ENCODE measurements at places on chromosomes 16 and 17.

GRCh38 chr16:73365016-73365551, 317.2 kb upstream of the ZFHX3 start:
- DNase-seq: no peak

GRCh38 chr17:40350689-40351358, 13.7 kb downstream of the GJD3 start:
- no peak for DNase-seq

- no peak for DNase-seq
Measured at GRCh38 chr16:30786115-30786935, 680 bp downstream of the ZNF629 start.

GRCh38 chr17:37118366-37119137, 169.8 kb downstream of the AATF start:
- DNase-seq: no peak

GRCh38 chr16:29023279-29024277, 38.7 kb downstream of the LAT start:
- no peak for DNase-seq

GRCh38 chr16:3054965-3055733, 8.8 kb downstream of the MMP25 start:
- no peak for DNase-seq

GRCh38 chr17:49646391-49647255, 31.3 kb downstream of the SPOP start:
- no peak for DNase-seq

- no peak for DNase-seq
Measured at GRCh38 chr17:45001310-45001709, 33.2 kb upstream of the C1QL1 start.

DNA sequence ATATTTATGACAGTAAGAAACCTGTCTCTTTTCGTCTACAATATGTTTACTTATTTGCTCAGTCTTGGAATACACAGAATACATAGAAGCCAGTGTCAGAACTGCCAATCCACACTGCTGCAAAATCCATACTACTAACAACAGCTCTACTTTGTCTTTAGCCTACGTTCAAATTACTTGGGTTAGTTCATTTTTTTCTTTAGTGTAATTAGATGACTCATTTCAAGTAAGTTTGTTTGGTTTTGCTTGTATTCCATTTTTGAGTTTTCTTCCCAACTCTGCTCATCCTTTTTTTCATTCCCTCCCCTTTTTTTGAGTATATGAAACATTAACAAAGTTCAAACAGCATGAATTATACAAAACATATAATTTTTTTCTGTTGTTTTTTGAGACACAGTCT, 16.9 kb downstream of the CMC2 start:
- DNase-seq: no peak

- no peak for DNase-seq
Measured at GRCh38 chr17:81379523-81379942, 15.7 kb upstream of the BAHCC1 start.

DNA sequence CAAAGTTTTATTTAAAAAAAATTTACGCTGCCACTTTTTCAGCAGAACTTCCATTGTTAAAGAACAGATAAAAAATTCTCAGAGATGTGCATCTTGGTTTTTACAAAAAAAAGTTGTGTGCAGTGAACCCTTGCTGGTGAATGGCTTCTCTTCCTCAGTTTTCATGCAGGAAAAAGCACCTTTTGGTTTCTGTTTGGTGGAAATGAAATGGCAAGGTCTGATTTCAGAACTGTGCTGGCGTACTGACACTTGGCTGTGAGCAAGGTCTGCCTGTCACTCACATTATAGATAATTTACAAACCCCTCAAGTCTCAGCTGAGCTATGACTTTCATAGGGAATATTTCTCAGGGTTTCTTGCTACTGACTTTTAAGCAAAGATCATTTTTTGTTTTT, 5.7 kb upstream of the SALL1 start:
- DNase-seq: no peak

DNA sequence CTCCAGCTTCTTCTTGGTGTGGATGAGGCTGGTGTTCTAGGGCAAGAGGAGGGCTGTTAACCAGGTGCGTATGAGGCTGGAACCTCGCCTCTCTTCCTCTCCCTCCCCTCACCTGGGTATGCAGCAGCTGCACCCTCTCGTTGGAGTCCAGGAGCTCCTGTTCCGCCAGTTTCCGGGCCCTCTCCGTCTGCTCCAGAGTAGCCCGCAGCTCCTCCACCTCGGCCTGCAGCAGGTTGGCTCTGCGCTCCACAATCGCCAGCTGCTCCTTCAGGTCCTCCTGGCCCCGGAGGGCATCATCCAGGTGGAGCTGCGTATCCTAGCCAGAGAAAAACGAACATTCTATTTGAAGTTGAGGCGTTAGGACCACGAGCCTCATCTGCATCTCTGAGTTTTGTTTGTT, 25.4 kb downstream of the MYH3 start:
- no peak for DNase-seq

DNA sequence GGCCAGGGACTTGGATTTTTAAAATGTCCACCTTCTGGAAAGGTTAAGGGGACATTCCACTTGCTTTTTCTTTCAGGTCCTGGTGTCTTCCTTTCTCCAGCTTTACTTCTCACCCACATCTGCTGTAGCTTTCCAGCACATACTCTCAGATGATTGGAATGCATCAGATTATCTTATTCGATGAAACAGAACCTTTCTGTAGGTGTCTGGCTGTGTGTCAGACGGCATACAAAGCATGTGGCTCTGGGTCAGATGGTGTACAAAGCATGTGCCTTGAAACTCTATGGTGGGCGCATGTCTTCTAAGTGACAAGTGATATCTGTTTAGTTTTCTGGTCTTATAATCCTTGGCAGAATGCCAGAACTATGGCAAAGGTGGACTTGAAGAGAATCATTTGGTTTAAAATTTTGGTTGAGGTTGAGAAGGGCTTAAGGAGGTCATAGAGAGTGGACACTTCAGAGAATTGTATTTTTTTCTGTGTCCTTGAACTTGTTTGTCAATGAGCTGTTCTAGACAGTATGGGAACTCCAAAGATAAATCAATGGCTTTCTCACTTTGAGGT, 125.3 kb downstream of the FTO start:
- DNase-seq: no peak

GRCh38 chr17:32482568-32483320, 4.0 kb upstream of the CDK5R1 start:
- DNase-seq: no peak

DNA sequence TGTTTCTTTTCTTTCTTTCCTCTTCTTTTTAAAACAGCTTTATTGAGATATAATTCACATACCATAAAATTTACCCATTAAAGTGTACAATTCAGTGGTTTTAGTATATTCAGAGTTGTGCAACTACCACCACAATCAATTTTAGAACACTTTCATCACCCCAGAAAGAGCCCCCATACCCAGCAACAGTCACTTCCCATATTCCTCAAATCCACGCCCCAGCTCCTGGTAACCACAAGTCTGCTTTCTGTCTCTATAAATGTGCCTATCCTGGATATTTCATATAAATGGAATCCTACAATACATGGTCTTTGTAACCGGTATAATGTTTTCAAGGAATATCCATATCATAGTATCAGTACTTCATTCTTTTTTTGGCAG, 19.4 kb downstream of the RARA start:
- DNase-seq: no peak

DNA sequence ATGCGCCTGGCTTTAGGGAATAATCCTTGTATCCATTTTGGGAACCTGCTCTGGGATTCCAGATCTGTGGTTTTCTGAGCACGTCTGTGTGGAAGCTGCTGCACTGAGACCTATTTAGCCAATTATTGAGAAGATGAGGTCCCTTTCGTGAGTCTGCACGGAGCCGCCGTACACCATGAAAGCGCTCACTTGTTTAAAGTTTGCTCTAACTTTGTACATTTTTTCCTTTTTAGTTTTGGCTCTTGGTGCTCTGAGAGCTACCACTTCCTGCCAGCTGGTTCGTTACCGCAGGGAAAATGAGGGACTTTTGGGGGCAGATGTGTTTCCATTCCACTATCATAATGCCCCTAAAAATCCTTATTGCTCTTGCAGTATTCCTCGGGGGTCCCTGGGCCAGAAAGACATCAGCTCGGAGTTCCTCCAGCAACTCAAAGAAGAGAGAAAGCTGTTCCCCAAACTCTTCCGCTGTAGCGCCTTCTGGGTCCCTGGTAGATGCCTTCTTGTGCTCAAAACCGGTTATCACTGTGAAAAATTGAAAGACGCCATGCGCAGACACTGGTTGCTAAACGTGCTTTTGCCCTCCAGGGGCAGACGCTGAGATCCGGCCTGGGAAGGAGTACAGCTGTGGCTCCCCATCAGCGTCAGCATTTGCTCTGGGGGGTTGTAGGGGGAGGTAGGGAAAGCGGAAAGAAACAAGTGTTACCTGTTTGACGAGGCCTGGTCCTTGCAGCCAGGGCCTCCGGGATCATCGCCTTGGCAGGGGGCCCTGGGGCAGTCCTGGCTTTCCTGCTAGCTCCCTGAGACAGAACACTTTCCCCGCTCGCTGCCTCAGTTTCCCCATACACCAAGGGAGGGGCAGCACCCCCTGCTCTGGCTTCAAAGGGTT, 238.1 kb downstream of the MRTFB start:
- no peak for DNase-seq

DNA sequence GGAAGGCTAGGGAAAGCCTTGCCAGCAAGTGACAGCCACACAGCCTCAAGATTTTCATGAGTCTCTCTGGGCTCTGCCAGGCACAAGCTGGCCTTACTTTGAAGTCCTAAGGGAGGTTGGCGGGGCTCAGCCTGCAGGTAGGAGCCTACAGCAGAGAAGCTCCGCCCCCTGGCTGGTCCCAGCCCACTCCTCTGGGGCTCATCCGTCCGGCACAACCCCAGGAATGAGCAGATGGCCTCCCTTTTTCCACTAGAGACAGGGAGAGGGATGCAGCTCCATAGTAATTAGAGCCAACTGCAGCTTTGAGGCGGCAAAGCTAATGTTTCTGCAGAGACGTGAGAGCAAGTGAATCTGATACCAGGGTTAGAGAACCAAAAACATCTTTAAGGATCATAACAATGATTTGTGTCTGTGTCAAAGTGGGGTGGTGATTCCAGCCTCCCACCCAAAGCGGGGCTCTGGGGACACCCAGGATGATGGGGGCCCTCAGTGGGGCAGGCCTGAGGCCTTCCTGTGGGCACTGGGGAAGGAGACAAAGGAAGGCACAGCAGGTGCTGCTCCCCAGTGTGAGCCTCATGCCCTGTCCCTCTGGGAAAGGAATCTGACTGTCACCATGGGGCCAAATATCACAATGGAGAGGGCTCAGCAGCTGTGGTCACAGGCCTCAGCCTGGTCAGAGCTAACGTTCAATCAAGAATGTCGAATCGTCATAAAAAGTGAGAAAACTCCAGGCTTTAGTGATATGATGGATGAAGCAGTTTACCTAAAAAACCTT, 61.5 kb downstream of the RBFOX3 start:
- no peak for DNase-seq

DNA sequence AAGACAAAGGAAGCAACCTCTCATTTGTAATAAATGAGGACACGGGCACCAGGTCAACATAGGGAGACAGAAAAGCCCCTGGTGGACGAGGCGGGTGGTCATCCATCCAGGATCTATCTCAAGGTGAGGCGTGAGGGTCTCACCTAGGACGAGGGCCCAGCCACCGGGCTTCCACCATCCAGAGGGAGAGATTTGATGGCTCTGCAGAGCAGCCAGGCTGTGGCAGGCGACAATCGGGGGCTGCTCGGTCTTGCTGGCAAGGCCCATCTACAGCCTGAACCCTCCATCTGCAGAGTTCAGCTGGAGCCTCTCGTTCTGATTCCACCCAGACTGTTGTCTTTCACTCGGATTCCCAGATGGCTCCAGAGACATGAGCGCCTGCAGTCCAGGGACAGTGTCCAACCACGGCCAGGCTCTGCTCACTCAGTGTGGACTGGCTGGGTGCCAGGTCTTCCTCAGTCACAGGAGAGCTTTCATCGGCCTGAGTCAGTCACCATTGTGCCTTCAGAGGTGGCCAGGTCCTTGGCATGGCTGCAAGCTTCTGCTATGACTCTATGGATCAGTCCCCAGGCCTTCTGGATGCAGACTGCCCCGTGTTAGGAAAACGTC, 5.9 kb downstream of the LITAFD start:
- no peak for DNase-seq

GRCh38 chr16:73396556-73396955, 348.6 kb upstream of the ZFHX3 start:
- no peak for DNase-seq

DNA sequence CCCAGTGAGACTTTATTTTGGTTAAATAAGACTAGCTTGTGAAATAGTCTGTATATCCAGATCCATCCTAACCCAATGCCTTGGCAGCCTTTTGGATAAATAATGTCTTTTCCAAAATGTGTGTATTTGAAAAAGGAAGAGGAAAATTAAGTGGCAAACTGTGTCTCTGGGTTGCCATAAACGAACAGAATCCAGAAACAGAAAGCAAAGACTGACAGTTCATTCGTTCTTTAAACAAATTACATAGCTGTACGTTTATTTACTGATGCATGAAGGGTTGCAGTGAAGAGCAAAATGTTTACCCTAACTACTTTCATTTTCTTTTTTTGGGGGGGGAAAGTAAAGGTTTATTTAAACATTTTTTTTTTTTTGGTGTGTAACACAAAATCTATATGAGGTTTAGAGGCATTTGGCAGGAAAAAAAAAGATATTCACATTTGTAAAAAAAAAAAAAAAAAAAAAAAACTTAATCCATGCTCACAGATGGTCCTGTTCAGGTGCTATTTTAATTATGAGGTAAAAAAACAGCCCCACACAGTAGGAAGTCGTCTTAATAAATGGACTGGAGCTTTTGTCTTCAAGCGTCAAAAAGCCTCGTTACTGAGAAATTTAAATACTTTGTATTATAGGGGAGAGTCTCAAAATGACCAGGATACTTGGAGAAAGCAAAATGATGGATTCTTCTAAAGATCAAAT, 245.9 kb downstream of the FTO start:
- no peak for DNase-seq

- DNase-seq: no peak
Measured at GRCh38 chr16:27508476-27508875, 41.2 kb downstream of the GTF3C1 start.

DNA sequence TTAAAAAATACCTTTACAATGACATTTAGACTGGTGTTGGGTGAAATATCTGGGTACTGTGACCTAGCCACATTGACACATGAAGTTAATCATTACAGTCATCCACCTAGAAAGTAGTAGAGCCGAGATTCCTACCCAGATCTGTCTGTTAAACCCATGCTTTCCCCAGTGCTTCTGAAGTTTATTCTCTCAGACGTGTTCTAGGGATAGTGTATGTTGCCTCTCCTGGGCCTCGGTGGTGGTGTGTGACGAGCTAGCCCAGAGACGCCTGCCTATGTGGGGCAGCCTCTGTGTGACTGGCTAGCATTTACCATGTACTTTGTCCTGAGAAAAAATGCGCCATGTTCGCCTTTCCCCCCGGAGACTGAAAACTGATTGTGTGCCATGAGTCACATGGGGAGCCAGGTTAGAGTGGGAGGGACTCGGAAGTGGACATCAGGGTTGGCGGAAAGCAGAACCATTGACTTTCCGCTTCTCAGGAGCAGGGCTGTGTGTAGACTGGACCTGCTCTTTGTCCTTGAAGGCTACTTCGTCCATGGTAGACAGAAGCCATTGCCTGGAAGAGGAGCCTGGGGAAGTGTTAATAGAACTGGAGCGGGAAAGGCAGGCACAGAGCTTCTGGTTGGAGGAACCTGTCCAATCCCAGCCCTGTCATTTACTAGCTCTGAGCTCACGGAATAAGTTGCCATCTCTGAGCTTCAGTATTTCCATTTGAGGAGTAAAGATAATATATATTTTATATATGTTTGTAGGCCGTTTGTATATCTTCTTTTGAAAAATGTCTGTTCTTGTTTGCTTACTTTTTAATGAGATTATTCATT, 235.5 kb downstream of the SNX29 start:
- no peak for DNase-seq
